ENCODE measurements at places on chromosomes 5 and 9.

DNA sequence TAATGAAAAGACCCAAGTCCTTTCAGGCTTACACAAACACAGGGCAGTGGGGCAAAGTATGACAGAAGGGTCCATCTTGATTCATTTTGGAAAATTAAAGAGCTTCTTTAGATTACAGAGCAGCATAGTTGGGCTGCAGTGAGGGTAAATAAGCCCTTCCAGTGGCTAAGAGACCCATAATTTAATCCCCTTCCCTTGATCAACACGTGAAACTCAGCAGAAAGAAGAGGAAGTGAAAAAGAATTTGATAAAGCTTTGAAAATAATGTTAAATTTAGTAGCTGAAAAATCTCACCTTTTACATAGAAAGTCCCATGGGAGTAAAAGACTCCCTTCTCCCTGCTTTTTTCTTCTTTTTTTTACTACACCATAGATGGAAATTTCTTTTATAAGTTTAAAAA is 87.6 kb downstream of the FREM1 start:
- no peak for DNase-seq

GRCh38 chr9:121234832-121235161 is 33.1 kb upstream of the RAB14 start:
- DNase-seq, result no peak

DNA sequence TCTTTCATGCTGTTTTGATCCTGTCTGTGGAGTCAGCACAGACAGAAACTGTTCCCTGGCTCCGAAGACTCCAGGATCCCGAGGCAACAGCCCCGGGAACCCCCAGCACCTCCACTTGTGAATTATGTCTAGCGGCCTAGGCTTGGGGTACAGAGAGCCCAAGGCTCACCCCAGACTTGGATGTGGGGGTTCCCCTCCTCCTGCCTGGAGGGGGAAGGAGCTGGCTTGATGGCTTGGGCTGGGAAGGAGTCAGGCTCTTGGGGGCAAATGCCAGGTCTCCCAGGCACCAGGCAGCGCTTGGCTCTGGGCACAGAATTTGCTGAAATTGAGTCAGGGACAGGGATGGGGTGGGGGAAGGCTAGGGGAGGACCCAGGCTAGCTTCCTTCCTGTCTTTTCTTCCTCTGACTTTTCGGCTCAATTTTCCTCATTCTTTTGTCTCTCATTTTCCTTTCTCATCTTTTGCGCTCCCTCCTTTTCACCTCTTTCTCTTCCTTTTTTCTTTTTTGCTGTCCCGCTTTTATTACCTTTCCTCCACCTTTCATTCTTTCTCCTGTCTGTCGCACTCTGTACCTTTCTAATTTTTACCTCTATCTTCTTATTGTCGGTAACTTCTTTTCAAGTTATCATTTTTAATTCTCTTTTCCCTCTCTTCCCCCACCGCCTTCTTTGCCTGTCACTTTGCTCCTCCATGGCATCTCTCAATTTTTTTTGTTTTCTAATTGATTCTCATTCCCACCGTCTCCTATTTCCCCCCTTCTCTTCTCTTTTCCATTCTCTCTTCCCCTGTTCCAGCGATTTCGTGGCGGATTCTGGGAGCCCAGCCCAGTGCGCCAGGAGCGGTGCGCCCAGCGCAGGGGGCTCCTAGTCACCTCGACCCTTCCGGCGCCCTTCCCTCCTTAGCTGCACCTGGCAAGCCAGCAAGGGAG is 10.5 kb downstream of the MSX2 start:
- no peak for DNase-seq

- no peak for DNase-seq
Observed at GRCh38 chr5:175261037-175261436, 182.9 kb downstream of the DRD1 start.

DNA sequence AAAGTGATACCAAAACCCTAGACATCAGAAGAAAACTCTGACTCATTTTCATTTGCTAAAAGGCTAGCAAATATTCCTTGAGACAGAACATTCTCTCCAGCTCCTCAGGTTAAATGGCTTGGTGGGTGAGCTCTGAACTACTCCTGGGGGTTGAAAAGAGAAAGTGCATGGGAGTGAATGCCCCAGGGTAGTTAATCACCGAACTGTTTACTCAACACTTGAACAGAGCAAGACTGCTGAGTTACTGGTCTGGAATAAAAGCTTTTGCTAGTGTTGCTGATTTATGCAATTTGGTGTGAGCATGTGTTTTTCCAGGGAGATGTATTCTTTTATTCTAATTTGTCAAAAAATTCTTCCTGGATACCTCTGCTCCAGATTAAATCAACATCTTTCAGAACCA is 88.3 kb upstream of the PRDM9 start:
- DNase-seq, result no peak

GRCh38 chr9:29830821-29831220 is 2257.5 kb upstream of the C9orf72 start:
- no peak for DNase-seq

DNA sequence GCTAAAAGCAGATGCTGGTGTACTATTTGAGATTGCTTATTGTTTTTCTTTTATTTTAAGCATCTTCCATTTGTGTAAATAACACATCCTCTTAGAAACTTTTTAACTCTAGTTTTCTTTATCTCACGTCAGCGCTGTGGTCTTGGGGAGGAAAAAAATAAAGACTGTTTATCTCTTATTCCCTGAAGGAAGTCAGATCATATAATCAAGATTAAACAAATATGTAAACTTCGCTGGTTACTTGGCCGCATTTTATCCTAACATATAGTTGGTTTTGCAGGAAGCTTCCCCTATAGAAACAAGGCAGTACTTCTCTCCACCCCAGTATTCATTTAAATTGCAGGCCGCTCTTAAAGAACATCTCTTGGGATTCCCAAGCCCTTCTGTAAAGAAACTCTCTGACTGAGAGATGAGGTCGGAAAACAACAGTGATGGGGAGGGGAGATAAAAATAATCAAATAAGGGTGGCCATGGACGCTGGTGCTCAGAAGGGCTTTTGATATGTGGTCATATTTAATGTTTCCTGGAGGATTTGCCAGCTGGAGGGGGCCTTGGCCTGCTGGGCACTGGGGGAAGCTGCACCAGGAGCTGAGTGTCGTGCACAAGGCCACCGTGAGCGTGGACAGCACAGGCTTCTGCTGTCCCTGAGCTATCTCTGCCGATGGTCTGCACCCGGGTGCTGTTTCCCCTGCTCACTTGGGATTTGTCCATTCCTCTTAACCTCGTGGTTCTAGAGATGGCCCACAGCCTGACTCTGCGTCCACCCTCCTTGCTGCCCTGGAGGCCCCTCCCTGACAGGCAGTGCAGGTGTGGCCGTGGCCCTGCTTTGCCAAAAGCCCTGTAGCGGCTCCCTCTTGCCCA is 23.8 kb downstream of the NEURL1B start:
- no peak for DNase-seq

- DNase-seq, result no peak
Observed at GRCh38 chr9:130518943-130519799, 60.2 kb upstream of the FUBP3 start.

- no peak for DNase-seq
Observed at GRCh38 chr9:108655818-108656217, 200.0 kb downstream of the ACTL7B start.

DNA sequence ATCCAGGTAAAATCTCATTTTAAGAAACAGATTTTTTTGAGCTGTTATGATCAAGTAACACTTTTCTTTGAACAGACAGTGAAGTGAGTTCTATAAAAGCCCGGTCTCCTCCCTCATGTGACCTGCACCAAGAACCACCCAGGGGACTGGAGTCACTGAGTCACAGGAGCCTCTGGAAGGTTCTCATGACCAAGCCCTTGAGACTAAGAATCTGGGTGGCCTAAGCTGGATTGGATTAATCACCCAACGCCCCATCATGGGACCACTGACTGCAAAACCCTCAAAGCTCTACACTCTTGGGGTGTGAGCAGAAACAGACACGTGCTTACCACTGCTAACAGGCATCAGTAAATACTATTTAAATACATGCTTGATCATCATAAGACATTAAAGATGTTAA is 48.4 kb downstream of the SECISBP2 start:
- peak; percentile 19 for DNase-seq

- DNase-seq, result no peak
Observed at GRCh38 chr5:145908206-145908960, 28.0 kb upstream of the SH3RF2 start.

DNA sequence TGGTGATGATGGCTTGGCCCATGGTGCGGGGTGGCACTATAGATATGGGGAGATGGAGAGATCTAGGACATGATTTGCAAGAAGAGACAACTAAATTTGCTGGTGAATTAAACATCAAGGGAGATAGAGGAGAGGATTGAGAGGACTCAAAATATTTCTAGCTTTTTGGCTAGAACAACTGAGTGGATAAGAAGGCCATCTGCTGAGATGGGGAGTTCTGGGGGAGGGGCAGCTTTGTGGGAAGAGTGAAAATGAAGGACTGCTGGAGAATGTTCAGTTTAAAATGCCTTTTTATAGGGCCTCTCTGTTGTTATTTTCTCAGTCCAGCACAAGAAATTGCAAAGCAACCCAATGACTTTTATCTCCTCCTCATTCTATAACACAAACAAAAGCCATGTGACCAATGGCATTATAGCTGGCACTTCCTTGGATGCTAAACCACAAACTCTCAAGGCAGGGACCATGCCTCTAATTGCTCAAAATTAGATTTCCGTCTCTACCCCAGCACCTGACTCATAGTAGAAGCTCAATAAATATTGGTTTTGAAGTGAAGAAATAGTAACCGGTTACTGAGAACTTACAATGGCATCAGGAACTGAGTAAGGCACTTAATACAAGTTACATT is 29.8 kb downstream of the JAKMIP2 start:
- DNase-seq, result no peak

GRCh38 chr5:161697001-161697400 is 11.5 kb downstream of the GABRA6 start:
- no peak for DNase-seq

DNA sequence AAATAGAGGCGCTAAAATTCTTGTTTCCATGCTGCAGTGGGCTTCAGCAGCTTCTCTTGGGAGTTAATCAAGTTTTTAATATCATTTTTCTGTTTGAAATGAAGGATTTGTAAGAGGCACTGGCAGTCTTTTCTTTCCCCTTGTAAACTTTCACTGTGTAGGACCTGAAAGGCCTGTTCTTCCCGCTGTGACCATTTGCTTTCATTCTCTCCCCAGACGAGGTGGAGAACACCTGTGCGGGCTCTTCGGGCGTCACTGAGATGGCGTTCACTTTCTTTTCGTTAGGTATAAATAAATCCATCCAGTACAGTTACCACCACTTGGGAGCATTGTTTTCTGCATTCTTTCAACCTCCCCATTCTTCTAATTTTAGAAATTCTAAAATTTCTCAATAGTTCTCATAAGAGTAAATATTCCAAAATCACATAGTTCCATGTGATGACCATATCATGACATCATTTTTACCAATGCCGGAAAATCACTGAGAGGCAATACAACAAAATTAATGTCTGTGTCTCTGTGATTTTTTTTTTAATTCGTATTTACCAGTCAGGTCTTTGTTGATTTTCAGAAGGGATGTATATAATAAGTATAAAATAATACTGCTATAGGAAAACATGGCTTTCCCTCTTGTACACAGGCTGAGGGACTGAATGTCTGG is 131.7 kb upstream of the ICE1 start:
- DNase-seq, result no peak

GRCh38 chr5:102893942-102894341 is 138.8 kb downstream of the PAM start:
- DNase-seq, result no peak

GRCh38 chr9:94112716-94113465 is 28.6 kb downstream of the PTPDC1 start:
- no peak for DNase-seq

DNA sequence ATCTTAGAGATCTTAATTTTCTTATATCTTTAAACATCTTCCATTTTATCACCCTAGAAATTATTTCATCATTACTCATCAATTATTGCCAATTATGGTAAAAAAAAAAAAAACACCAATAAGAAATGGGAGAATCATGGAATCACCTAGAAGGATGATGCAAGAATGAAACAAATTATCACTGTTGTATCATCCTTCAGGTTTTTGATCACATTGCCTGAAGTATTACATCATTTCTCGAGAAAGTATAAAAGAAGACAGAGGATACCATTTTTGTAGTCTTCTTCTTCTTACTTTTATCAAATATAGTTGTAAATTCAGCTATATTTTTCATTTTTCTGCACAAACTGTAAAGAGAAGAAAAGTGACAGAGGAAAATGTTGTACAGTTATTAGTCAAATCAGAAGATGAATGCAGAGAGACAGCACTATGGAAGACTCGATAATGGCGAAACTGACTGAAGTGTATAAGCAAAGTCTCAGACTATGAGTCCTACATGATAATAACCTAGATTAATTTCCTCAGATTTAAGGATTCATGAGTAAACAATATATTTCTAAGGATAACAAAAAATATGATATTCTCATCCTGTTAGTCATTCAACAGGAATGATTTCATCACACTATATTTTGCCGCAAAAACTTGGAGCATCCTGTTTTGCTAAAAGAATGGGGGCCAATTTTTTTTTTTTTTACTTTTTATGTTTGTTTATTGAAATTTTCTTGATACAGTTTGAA is 5.9 kb upstream of the STC2 start:
- no peak for DNase-seq

DNA sequence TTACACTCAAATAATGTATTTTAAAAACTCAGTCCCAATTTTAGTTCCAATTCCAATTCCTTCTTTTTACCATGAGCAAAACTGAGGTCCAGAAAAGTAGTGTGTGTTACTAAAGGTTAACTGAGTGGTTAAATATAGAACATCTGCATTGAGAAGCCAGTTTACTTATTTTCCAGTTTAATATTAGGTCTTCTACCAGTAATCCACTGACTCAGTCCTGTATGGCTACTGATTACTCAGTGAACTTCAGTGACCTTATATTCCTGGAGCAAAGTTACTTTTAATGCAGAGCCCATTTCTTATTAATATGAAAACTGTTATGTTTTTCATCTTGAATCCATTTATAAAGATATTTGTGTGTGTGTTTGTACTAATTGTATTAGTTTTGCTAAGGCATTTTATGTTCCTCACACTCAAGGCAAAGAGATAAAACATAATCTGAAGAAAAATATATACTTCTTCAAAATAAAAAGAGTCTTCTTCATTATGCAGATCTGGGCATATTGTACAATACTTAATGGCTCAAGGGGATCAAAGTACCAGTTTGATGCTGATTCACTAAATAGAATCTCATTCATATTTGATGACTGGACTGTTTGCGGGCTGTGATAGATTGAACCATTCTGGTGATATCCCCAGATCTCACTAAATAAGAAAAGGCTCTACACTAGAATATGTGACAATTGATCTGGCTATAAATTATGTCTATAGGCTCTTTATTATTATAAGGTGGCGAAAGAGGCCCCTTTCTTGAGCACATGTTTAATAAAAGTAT is 60.8 kb downstream of the DMXL1 start:
- DNase-seq, result no peak

GRCh38 chr9:127300886-127301447 is 36.4 kb downstream of the GARNL3 start:
- no peak for DNase-seq

Data from CD4-positive, alpha-beta T cell (primary cell).